ENCODE measurements at places on chromosomes 7 and 10.

- DNase-seq = no peak
These were observed 28.5 kb downstream of the CYP3A5 start for GRCh38 chr7:99651290-99651689.

DNA sequence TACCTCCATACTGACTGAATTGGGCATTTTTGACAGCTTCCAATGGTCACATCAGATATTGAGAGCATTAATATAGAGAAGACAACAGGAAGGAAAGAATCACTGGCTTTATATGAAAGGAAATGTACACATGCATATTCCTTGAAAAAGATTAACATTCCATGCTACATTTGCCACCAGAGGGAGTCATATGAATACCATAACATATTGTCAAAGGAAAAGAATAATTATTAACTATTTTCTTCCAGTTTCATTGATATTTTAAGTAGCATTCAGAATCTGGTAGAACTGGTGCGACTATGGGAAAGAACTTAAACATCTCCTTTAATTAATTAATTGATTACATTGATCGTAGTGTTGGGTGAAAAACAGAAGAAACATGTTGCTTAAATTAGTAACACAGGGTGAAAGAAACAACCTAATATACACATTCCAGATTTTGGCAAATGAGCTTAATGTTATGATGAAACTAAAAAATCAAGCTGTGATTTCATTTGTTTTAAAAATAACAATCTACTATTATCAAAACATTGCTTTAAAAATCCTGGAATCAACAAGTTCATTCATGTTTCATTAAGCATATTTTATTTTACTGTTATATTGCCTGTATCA lies 71.5 kb downstream of the GPR85 start:
- peak; percentile 39 for DNase-seq

- DNase-seq = no peak
These were observed 87.0 kb downstream of the SH3PXD2A start for GRCh38 chr10:103768345-103768744.

- peak; percentile 29 for DNase-seq
These were observed 919 bp downstream of the MAFK start for GRCh38 chr7:1531263-1531978.

DNA sequence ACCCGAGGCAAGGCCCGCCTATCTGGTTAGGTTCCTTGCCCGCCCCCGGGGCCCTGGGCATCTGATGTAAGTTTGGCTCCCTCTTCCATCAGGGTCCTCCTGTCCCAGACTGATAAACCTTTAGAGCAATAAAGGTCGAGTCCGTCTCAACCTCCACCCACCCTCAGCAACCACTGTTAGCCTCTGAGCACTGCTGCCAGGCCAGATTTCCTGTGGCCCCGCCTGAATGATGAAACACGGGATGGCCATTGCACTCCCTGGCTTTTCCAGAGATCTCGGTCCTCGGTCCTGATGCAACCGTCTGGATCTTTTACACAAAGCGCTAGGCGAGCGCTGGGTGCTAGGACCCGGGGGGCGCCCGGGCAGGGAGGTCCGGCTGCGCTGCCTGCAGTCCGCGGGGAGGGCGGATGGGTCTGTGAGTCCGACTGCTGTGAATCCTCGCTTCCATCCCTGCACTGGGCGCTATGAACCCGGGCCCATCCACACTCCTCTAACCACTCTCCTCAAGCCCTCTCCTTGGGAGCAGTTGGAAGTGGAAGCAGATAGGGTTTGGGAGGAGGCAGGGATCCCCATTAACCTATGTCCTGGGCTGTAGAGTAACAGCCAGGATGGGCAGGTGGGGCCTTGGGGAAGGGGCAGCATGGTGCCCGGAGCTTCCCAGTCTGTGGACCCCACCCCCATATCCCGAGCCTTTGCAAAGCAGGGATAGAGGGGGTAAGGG lies 875 bp upstream of the DDIT4 start:
- peak; percentile 96 for DNase-seq

- DNase-seq = no peak
These were observed 111.1 kb upstream of the C10orf90 start for GRCh38 chr10:126781450-126782216.

GRCh38 chr7:27586825-27587224 lies 75.9 kb downstream of the HIBADH start:
- no peak for DNase-seq

- DNase-seq = no peak
These were observed 85.4 kb downstream of the CDK14 start for GRCh38 chr7:90681336-90682022.

GRCh38 chr10:1788401-1788800 lies 51.1 kb upstream of the ADARB2 start:
- DNase-seq = no peak

DNA sequence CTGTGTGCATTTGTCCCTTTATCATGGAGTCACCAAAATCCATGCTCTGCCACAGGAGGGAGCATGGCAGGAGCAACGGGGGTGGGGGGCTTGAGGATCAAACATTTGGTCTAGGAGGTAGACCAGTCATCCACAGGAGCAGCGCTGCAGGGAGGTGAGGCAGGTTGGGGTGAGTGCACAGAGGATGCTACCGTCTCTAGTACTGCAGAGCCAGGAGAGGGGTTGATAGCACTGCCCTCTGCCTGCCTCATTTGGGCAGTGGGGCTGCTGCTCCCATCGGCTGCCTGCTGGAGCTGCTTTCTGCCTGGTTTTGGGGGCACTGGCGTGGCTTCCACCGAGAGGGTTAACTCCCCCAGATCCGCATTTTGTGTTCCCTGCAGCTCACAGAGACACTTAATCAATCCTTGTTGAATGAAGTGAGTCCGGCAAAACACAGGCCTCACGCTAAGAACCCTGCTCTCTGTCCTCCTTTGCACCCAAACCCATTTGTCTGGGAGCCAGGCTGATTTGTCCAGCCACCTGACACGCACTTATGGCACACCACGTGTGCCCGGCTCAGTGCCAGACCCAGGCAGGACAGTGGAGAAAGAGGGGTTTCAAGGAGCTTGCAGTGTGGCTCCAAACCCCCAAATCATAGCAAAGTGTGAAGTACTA lies 527.1 kb upstream of the FOXK1 start:
- DNase-seq = no peak

- no peak for DNase-seq
These were observed 4.8 kb downstream of the VSTM2A start for GRCh38 chr7:54546986-54547314.

GRCh38 chr10:126972635-126973414 lies 67.6 kb downstream of the DOCK1 start:
- DNase-seq = no peak

GRCh38 chr10:32379950-32380551 lies 33.1 kb upstream of the EPC1 start:
- peak; percentile 30 for DNase-seq

- DNase-seq = no peak
These were observed 401.9 kb upstream of the MKI67 start for GRCh38 chr10:128528167-128528566.

DNA sequence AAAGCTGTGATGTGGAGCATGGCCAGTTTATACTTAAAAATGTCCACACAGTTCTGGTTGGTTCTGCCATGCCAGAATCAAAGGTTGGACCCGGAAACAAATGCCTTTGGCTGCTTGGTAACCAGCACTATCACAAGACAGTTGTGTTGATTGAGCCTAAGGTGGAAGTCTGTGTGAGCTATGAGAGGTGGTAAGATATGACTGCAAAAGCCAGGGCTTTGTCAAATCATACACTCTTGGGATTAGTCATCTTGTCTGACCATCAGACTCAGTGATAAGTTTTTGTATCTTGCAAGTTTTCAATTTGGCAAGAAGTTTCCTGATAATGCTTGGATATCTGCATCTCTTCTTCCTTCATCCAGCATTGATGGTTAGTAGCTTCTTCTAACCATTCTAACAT lies 35.5 kb downstream of the GPR141 start:
- DNase-seq = no peak

DNA sequence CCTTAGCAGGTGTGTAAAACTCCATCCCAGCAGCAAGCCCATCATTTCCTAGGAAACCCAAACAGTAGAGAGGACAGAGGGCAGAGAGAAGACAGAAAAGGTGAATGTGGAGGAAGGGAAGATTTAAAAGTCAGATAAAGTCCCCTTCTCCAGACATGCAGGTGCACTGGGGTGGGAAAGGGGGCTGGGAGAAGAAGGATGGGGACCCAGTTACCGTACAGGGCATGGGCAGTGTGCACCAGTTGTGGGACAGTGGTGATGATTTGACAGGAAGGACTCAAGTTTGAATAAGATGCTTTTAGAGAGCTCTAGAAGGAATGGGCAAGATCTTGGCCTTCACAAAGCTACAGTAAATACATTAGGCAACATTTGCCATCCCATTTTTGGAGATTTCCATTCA lies 110.7 kb upstream of the PLXNA4 start:
- no peak for DNase-seq

GRCh38 chr10:101228966-101229265 lies 347 bp downstream of the LBX1 start:
- DNase-seq = no peak

DNA sequence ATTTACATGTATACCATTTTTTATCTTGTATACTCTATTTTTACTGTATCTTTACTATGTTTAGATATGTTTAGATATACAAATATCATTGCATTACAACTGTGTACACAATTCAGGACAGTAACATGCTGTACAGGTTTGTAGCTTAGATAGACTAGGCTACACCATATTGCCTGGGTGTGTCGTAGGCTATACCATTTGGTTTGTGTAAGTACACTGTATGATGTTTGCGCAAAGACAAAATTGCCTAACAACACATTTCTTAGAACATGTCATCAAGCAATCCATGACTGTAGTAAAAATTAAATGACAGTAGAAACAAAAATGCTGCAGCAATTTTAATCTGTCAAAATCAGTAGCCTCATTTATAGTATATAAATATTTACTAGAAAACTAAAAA lies 812.2 kb downstream of the GRM8 start:
- DNase-seq = no peak

DNA sequence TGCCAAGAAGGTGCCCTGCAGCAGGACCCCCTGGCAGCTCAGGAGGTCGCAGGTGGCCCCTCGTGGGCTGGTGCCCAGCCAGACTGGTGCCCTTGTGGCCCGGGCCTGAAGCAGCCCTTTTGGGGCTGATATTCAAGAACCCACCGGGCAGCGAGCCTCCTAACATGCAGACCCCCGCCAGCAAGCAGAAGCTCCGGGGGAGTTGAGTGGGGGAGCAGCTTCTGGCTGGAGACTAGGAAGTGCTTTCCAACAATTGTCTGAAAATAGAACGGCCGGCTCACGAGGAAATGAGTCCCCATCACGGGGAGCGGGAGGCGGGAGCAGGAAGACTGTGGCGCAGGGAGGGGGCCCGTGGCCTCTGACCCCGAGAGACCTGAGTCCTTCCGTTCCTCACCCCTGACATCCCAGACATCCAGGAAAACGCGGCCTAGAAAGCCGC lies 9.5 kb upstream of the INTS1 start:
- no peak for DNase-seq

GRCh38 chr10:28105561-28105960 lies 106.7 kb upstream of the ODAD2 start:
- DNase-seq = no peak

DNA sequence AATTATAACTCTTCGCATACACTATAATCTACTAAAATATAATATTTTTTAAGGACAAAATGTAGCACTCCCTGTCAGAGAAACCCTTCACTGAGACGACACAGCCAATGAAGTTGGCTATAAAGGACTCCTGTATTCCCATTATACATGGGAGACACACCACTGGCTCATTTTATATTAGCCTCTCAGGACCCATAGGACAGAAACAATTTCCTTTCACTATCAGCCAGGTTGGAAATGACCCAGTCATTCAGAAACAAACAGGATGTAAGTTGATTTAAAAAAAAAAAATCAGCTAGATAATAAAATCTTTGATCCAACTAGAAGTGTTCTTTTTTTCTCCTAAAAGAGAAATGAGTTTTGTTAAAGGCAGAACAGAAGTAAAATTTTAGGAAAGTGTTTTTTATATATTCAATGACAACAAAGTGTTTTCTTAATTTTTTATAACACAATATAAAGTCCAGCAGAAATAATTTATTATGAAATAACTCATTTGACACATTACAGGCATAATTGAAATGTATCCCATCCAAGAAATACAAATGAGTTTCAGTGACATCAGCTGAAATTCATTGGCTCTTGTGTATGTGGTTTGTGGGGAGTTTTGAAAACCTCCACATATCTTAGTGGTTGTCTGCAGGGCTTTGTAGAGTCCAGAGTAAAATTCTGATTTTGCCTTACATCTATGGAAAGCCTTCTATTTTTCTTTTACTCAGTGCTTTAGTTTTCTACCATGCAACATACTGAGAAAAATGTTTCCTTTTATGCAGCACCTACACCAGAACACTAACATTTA lies 64.1 kb downstream of the CTTNBP2 start:
- DNase-seq = no peak

DNA sequence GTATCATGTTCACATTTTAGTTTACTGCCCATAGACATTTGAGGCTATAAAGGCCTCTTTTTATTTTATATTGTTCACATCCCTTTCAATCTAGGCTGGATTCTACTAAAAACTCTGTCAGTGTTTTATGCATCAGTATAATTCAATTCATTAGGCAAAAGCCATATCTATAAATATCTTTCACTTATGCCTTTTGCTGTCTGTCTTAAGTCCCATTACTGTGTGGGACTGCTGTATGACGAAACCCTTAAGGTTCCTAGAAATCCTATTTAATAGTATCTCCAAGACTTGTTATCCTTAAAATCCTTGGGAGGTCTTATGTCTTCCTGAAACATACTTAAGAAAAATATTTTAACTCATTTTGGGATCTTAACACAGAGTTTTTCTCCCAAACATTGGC lies 139.2 kb downstream of the HGF start:
- no peak for DNase-seq

DNA sequence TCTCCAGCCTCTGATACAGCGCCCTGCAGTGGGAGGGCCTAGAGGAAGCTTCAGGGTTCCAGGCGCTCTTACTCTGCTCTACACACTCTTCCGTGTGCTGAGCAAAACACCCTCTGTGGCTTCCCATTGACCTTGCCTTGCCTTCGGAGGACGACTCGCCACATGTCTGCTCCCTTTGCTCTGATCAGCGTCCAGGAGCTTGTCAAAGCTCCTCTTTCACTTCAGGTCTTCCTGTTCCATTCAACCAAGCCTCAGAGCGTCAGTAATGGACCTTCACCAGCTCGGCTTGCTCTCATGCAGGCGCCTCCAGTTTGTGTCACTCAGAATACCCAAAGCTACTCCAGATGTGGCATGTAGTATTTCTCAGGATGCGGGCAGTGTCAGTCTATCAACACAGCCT lies 173.9 kb downstream of the ARID5B start:
- no peak for DNase-seq

GRCh38 chr7:96833676-96834453 lies 124.2 kb upstream of the SEM1 start:
- no peak for DNase-seq

Data from hematopoietic multipotent progenitor cell treated with erythropoietin and hydrocortisone succinate and interleukin-3 and kit ligand, for 8 days (in vitro differentiated cells).